ENCODE measurements at places on chromosomes 6 and 20.
A peak's percentile ranks its signal among the peaks of the same experiment; 100 is the strongest.

DNA sequence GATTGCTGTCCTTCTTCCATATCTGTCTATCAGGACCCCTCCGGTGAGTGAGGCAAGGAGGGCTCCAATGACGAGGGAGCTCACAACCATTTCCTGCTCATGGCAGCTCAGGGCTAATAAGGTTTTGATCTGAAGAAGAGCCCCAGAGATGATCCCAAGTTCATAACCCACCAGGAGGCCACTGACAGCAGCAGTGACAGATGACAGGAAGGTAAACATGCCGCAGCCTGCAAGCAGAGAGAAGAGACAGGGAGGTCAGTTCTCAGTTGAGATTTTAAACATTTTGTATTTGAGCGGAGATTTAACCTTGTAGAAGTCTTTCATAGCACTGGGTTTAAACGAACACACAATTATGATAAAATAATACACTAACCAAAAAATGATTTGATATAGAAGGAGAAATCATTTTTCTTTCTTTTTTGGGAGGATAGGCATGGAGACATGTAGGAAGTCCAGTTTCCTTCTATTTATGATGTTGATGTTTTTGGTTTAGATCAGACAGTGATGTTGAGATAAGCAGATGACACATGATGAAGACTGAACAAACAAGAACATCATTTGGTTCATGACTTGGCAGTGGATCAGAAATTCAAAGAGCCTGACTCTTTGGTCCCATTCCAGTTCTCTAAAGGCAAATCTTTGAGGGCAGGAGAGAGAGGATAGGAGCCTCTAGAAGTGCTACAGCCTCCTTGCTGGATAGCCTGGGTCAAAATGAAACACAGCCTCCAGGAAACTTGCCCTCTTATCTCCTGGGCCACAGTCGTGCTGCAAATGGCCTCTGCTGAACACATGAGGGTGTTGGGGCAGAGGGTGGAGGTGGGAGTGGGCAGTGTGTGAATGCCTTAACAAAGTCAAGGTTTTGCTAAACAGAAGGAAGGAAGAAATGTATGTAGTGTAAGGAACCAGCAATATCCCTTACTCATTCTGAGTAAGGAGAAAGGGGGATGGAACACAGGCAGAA is 22.6 kb downstream of the SLC2A12 start:
- DNase-seq, result no peak

GRCh38 chr6:35049900-35050756 is 91.0 kb downstream of the TCP11 start:
- no peak for DNase-seq

DNA sequence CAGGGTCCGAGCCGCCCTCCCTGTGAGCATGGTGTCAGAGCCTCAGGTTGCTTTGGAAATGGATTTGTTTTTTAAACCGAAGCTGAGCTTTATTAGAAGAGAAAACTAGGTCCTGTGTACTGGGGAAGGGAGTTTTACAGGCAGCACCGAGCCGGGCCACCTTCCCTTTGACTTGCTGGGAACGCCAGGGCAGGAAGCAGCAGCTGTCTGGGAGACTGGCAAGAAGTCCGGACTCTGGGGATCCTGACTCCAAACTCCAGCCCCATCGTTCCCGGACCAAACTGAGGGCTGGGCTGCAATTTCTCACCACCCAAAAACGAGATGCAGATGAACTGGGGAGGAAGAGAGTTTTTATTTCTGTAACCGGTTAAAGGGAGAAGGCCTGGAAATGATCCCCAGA is 214.9 kb upstream of the KCNG1 start:
- no peak for DNase-seq

DNA sequence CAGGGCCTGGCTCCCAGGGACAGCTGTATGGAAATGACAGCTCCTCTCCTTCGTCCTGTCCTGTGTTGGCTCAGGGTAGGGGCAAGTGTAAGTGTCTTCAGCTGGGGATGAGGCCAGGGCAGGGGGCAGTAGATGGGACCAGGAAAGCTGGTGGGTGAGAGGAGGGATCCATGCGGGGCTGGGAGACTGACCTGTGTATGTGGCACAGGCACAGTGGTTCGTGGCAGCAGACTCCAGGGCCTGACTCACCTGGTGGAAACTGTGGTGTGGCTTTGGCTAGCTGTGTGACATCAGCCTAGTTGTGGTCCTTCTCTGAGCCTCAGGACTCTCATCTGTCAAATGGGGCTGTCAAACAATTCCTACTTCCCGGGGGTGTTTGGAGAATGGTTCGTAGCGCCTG is 13.7 kb upstream of the SCRT2 start:
- no peak for DNase-seq

DNA sequence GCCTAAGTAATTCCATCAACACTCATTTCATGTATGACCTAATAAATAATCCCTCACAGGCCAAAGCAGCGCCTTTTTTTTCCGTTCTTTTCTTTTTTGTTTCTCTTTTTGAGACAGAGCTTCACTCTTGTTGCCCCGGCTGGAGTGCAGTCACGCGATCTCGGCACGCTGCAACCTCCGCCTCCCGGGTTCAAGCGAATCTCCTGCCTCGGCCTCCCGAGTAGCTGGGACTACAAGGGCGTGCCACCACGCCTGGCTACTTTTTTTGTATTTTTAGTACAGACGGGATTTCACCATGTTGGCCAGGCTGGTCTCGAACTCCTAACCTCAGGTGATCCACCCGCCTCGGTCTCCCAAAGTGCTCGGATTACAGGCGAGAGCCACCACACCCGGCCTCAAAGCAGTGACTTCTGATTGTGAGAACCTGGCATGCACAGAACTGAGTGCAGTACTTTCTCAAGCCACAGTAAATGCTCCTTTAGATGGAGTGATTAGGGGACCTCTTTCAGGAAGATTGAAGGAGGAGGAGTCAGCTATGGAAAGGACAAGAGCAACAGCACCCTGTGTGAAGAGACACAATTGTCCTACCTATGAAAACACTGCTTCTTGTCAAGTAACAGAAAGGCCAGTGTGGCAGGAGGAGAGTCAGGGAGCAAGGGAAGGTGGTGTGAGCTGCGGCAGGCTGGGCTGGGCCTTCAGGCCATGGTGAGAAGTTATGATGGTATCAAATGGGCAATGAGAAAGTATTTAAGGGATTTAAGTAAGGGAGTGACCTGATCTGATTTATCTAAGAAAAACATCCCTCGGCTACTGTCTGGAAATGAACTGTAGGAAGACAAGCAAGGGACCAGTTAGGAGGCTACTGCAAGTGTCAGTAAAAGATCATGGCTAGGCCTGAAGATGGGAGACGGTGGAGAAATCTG is 1.7 kb upstream of the SCAF8 start:
- no peak for DNase-seq

- DNase-seq, result no peak
Measured at GRCh38 chr20:45037050-45037449, 63.9 kb downstream of the KCNS1 start.

GRCh38 chr6:28940294-28940857 is 16.6 kb upstream of the TRIM27 start:
- DNase-seq, result peak; percentile 61

- DNase-seq, result no peak
Measured at GRCh38 chr6:155472886-155473285, 17.2 kb upstream of the NOX3 start.

All from activated naive CD8-positive, alpha-beta T cell treated with anti-CD3 and anti-CD28 coated beads for 36 hours (primary cell).